Prostate gland (tissue), 2 donors: ENCODE measurements at places on chromosomes 5 and 9. TPM values are rescaled to one million over a fixed set of nuclear protein-coding genes. Genes with fewer than 3 reads are reported as not detected.

Gene NRG2
- 11.1 TPM for total RNA-seq

Gene ANKRD34B
- not detected for total RNA-seq

Gene WDR31
- 6.4 TPM for total RNA-seq

Gene TRPM3
- total RNA-seq = 18.7 TPM

Gene RNF183
- not detected for total RNA-seq

Gene KCNV2
- not detected for total RNA-seq

Gene C7
- 147 TPM for total RNA-seq

Gene SPATA31E1
- 0.68 TPM for total RNA-seq

Gene ATG10
- 16.7 TPM for total RNA-seq

Gene CSF1R
- 36.4 TPM for total RNA-seq

Gene GBGT1
- 14.0 TPM for total RNA-seq

Gene PCDHB9
- 1.0 TPM for total RNA-seq

Gene BRIX1
- 20.4 TPM for total RNA-seq

Gene ZDHHC11B
- total RNA-seq = 0.55 TPM

Gene CDKN2B
- 5.4 TPM for total RNA-seq

Gene C9orf153
- total RNA-seq = not detected

Gene CACFD1
- total RNA-seq = 23.0 TPM

Gene SPINK6
- not detected for total RNA-seq

Gene MYO10
- total RNA-seq = 24.7 TPM

Gene AFAP1L1
- total RNA-seq = 8.4 TPM

Gene MOB3B
- total RNA-seq = 3.1 TPM

Gene OBP2B
- 35.2 TPM for total RNA-seq

Gene NEUROG1
- not detected for total RNA-seq

Gene FAM78A
- 16.4 TPM for total RNA-seq

Gene IL9
- not detected for total RNA-seq

Gene TSSK1B
- total RNA-seq = 4.0 TPM

Gene QSOX2
- 12.2 TPM for total RNA-seq

Gene MELK
- 21.0 TPM for total RNA-seq

Gene ABLIM3
- total RNA-seq = 9.0 TPM

Gene ZFP37
- 3.2 TPM for total RNA-seq

Gene SCGB3A2
- not detected for total RNA-seq

Gene EQTN
- not detected for total RNA-seq

Gene KIF24
- total RNA-seq = 7.3 TPM

Gene HTR1A
- total RNA-seq = 1.2 TPM

Gene FIBCD1
- 13.2 TPM for total RNA-seq

Gene ADAM19
- total RNA-seq = 8.1 TPM

Gene COL15A1
- total RNA-seq = 79.9 TPM

Gene BARHL1
- total RNA-seq = not detected

Gene SPATA31A3
- 0.74 TPM for total RNA-seq

Gene SLC46A2
- 0.80 TPM for total RNA-seq

Gene CDX1
- 3.2 TPM for total RNA-seq

Gene IFNA13
- total RNA-seq = not detected

Gene FBXL7
- 24.2 TPM for total RNA-seq

Gene SLIT3
- total RNA-seq = 8.3 TPM

Gene MAN2A1
- total RNA-seq = 29.6 TPM
